ENCODE measurements at places on chromosomes 13 and 19.

- DNase-seq, result no peak
These were observed 34.6 kb downstream of the CRTC1 start for GRCh38 chr19:18718015-18718526.

DNA sequence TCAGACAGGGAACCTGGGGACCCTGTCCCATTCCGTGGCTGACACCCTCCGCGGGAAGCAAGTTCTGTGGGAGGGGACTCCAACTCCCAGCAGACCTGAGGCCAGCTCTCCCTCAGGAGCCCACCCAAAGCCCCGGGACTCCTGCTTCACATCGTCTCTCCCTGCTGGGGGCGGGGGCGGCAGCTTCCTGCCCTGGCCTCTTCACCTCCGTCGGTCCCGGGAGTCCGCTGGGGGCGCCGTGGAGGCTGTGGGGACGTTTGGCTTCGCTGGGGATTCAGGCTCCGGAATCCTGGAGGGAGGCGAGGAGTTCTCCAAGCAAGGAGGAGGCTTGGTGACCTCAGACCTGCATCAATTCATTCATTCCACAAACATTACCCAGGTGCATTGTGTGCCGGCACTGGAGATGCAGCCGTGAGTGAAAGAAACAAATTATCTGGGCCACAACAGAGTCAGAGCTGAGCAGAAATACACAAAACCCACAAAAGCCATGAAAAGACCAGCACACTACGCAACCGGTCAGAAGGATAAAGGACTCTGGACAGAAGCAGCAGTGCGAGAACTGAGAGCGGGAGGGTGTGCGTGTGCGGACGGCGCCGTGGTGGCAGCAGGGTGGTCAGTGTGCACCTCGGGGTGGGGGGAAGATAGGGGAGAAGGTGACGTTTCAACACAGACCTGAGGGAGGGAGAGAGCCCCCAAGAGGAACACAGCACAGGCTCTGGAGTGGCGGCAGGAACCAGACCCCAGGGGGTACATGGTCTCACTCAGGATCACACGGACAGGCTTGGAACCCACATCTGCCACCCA lies 19.0 kb downstream of the EPS8L1 start:
- DNase-seq, result no peak

DNA sequence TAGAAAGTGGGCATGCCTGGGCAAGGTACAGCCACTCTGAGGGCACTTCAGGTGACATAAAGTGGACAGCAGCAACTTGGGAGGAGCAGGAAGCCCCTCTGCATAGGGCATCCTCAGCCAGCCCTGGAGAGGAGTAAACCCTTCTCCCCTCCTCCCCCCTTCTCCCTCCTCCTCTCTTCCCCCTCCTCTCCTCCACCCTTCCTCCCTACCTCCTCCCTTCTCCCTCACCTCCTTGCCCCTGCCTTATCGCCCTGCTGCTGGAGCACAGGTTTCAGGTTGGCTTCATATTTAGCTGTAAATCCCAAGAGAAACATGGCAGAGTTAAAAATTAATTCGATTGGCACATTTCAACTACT lies 30.5 kb upstream of the ATP12A start:
- DNase-seq, result no peak

GRCh38 chr19:12156223-12157058 lies at the start of gene ZNF625:
ZNF625 (minus strand) TSS chr19:12156734; CDS start chr19:12156558, 176 bp downstream.
- DNase-seq, result peak; percentile 58

GRCh38 chr19:35718345-35719041 lies 690 bp downstream of the KMT2B start:
- DNase-seq, result no peak

GRCh38 chr13:46124967-46125933 lies 20.4 kb upstream of the CPB2 start:
- DNase-seq, result no peak

GRCh38 chr13:30366088-30366487 lies 56.2 kb upstream of the UBE2L5 start:
- no peak for DNase-seq

GRCh38 chr19:6020166-6020882 lies 42.4 kb upstream of the RANBP3 start:
- DNase-seq, result no peak

DNA sequence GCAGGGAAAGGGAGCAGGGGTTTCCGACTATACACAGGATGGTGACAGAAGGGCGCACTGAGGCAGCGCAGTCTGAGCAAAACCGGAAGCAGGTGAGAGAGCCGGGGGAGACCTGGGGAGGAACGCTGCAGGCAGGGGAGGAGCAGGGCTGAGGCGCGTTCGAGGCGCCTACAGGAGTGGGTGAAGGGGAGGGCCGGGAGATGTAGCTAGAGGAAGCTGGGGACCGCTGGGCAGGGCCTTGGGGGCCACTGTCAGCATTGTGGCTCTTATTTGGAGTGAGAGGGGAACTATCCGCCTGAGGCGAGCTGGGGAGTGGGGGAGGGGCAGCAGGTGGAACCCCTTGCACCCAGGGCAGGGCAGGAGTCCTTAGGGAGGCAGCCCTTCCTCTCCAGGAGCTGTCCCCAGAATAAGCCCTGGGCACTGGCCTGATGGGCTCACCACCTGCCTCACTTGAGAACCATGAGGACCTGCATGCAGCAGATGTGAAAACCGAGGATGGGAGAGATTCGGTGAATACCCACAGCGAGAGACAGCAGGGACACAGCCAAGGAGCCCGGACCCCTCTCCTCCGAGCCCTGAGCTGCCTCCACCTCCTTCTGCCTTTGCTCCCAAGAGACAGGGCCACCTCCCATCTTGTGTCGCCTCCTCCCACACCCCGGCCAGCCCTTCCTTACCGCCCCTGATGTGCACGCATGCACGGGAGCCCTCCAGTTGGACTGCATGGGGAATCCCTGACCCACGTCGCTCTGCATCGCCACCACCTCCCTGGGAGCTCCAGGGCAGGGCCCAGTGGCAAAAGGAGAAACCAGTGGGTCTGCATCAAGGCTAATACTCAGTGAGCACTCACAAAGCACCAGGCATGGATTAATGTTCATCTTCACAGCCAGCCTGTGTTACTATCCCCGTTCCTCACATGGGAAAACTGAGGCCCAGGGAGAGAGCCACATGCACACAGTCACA lies 10.3 kb downstream of the AKT2 start:
- DNase-seq, result no peak

GRCh38 chr13:83311886-83312577 lies 570.2 kb downstream of the SLITRK1 start:
- DNase-seq, result no peak

DNA sequence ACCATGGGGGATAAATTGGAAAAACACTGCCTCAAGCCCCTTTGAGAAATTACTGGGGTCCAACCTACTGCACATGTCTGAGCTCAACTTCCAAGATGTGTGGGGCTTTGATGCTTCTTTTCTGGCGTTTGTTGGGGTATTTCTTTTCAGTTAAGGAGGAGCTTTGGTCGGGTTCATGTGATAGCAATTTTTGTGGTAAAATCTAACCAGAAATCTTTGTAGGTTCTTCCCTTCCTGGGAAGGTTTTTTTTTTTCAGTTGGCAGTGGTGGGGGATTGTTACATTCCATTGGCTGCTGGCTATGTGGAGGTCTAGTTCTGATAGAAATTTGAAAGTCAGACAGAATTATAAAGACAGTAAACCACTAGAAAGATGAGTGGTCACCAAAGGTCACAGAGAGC lies 327.8 kb downstream of the ATP8A2 start:
- no peak for DNase-seq

DNA sequence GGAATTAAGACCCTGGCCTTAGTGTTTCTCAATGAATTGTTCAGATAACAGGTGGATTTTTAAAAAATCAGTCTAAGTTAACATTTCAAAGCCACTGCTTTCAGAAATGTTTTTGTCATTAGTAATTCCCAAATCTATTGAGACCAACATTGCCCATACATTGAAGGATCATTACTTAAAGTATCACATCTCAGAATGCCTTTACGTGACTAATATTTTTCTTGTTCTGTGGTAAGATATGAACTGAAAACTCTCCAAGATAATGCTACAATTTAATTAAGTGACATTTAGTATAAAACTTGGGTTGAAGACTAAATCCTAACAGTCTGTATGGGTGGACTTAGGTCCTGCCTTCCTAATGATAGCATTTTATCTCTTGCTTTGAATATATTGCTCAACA lies 59.4 kb upstream of the POSTN start:
- no peak for DNase-seq

DNA sequence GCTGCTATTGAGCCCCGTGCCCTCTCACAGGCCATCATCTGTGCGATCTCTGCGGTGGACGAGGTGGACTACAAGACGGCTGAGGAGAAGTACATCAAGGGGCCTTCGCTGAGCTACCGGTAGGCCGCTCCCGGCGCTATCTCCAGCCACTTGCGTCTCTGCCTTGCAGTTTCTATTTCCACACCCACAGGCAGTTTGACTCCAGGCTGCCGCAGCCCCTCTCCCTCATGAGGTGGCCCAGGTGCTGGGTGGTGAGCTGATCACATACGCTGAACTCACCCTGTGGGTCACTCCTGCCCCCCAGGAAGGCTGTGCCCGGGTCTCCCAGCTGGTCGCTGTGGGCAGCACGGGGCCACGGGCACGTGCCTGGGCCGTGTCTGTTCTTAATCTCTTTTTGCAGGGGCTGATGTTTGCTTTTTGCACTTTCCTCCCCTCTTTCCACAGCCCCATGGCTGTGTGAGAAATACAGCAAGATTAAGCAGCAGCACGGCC lies 10.6 kb upstream of the NDUFS7 start:
- no peak for DNase-seq

- DNase-seq, result no peak
These were observed 3.0 kb upstream of the EFNA2 start for GRCh38 chr19:1282588-1283206.

DNA sequence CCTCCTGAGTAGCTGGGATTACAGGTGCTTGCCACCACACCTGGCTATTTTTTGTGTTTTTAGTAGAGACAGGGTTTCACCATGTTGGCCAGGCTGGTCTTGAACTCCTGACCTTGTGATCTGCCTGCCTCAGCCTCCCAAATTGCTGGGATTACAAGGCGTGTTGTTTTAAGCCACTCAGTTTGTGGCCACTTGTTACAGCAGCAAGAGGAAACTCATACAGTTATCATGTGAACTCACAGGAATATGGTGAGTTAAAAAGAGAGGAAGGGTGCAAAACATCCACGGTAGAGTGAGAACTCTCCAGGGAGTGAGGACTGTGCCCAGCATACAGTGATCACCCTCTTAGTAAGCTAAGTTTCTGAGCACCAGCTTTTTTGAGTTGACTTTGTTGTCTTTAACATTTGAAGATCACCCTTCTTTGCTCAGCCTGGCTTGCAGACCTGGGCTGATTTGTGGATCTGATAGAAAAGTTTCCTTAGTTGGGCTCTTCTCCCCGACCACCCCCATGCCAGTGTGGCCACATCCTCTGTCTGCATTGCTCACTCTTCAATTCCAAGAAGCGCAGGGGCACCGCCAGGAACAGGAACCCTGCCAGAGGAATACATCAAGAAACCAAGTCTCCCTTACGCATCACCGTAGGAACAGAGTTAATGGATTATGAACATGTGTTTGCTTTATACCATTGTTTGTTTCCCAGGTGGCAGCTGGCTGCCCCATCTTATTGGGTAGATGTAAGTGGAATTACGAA lies 16.0 kb downstream of the ALOX5AP start:
- no peak for DNase-seq

DNA sequence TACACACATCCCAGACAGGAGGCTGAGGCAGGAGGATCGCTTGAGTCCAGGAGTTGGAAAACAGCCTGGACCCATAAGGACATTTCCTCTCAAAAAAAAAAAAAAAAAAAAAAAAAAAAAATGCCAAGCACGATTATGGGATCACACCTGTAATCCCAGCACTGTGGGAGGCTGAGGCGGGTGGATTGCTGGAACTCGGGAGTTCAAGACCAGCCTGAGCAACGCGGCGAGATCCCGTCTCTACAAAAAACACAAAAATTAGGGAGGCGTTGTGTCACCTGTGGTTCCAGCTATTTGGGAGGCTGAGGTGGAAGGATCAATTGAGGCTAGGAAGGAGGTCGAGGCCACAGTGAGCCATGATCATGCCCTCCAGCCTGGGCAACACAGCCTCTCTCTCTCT lies 973 bp upstream of the OCEL1 start:
- no peak for DNase-seq
